ENCODE measurements at places on chromosomes 12 and 14. TPM values are rescaled to one million over a fixed set of nuclear protein-coding genes. Genes with fewer than 3 reads are reported as not detected.

The GPR68 gene
- 4.1 TPM for total RNA-seq

The LMO3 gene
- 126 TPM for total RNA-seq

- no peak for DNase-seq
Measured at GRCh38 chr12:110282300-110282860, 1.3 kb downstream of the ATP2A2 start.

DNA sequence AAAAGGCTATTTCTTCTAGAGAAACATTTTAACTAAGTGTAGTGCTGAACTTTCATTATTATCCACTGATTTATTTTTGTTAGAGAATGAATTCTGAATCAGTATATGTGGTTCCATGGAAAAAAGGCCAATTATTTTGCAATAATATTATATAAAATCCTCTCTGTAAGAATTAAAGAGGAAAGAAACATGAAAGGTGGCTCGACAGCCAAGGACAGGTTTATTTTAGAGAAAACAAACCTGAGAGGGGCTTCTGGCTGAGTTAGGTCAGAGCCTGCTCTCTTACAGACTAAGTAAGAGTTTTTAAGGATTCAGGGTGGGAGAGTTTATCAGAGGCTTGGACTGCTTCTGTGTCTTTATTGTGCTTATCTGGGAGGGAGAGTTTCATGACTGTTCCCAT, 46.7 kb upstream of the GUCY2C start:
- no peak for DNase-seq

Data from esophagus muscularis mucosa (tissue), 4 donors.